SJSA1 (cell line): ENCODE measurements at places on chromosomes 5 and 9. TPM values are rescaled to one million over a fixed set of nuclear protein-coding genes. Genes with fewer than 3 reads are reported as not detected.

The MYO10 gene
- total RNA-seq = 38.8 and 54.3 TPM in 2 replicates

DNA sequence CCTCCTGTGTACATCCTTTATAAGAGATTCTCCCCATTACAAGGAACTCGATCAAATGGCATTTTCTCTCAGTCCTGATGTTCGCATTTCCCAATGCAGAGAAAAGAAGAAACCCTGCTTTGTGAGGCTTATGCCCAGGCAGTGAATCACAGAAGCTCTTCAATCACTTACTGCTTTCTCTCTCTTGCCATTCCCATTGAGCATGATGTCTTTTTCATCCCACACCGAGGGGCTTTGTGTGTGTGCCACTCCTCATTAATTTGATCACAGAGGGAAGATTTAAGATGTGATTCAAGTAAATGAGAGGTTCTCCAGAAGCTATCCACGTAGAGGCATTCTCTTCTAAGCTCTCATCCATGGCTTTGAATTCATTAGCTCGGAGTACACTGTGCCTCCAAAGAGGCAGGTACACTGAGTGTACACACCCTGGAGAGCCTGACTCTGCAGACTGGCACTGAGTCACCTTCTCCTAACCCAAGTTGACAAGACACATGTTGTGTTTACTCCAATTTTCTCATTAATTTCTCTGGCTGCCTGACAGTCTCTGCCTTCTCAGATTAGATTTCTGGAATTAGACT, 45.4 kb downstream of the MFAP3 start:
- no peak for DNase-seq

The CDH10 gene
- total RNA-seq = not detected in 2 replicates

DNA sequence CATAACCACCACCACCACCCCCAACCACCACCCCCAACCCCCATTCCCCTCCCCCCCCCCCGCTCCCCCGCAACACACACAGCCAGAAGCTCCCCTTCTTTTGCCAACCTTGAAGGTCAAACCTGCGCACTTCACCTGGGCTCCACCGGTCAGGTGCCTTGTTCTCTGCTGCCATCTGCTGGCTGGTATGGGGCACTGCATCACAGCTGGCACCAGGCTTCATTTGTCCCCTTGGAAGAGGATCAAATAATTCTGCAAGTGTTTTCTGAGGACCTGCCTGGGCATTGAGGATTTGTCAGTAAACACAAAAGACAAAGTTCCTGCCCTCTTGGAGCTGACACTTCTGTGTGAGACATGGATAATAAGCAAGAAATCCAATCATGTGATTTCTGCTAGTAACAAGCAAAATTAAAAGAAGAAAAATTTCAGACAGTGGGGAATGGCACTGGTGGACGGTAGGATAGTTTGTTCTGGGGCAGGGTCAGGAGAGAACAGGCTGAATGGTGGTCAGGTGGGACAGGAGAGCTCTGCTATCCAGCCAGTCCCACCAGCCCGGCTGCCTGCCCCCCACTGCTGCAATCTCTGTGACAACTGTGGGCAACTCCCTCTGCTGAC, 55.6 kb upstream of the LMX1B start:
- peak; percentile 15 for DNase-seq

DNA sequence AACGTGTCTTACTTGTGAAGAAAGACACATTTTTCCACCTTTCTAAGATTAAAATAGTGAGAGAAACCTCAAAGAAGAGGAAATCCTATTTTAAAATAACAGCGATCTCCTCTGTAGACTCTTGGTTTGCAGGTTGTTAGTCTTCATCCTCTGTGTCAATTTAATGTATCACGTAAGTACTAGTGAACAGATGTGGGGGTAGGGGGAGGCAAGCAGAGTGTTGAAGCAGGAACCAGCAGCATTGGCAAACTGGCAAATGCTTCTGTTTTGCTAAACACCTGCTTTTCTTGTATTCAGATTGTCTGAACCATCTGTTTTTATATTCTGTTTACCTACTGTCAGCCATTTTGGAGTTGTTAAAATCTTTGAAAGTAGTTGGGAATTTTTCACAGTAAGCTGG, 159.3 kb upstream of the TLX3 start:
- no peak for DNase-seq

The ADAMTS16 gene
- total RNA-seq = 5.4 and 7.5 TPM in 2 replicates

The ALDOB gene
- not detected in 2 replicates for total RNA-seq

The IFNK gene
- total RNA-seq = not detected in 2 replicates

GRCh38 chr9:127081250-127082185, 40.9 kb downstream of the ANGPTL2 start:
- DNase-seq = no peak

The FREM1 gene
- total RNA-seq = 1.8 and 3.4 TPM in 2 replicates

DNA sequence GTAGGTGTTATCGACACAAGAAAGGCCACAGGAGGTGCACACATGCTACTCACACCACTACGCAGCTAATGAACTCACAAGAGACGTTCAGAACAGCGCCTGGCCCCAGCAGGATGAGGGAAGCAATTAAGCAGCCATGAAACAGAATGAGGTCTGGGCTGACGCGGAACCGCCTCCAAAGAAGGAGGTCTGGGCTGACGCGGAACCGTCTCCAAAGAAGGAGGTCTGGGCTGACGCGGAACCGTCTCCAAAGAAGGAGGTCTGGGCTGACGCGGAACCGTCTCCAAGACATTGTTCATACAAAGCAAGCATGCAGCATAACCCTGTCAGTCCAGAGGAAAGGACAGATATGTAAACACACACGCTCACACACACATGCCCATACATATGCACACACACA, 63.2 kb upstream of the ZNF354A start:
- DNase-seq = no peak

DNA sequence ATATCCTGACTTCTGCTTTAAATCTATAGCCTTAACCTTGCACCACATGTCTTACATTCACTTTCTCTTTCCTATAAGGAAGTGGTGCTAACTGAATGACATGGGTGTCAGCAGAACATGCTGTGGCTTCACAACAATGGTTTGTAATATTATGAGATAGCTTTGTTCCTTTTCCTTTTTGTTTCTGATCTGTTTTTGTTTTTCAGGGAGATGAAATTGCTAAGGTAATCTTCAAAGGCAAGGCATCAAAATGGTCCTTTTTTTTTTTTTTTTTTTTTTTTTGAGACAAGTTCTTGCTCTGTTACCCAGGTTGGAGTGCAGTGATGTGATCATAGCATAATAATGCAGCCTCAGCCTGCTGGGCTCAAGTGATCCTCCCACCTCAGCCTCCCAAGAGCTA, 53.6 kb upstream of the RANBP6 start:
- DNase-seq = no peak

The FABP6 gene
- not detected in 2 replicates for total RNA-seq

DNA sequence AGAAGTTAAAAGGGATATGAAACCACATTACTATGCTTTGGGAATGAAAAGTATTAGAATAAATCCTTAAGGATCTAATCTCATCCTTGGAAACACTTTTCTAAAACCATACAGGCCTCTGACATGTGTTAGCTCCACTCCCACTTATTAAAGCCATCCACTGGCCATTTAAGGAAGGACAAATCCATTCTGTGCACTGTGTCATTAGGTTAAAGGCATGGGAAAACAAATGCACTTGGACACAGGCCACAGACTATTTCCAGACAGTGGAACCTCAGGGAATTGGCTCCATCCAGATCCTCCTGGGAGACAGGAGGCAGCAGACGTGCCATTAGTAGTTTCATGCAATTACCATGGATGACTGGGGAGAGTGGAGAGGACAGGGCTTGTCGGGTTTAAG, 454.9 kb downstream of the ENC1 start:
- DNase-seq = no peak

- DNase-seq = no peak
Measured at GRCh38 chr5:106909716-106910115, 761.0 kb downstream of the EFNA5 start.

GRCh38 chr9:27619743-27620142, 46.5 kb upstream of the C9orf72 start:
- DNase-seq = no peak

GRCh38 chr9:18229992-18230676, 243.8 kb upstream of the ADAMTSL1 start:
- no peak for DNase-seq

DNA sequence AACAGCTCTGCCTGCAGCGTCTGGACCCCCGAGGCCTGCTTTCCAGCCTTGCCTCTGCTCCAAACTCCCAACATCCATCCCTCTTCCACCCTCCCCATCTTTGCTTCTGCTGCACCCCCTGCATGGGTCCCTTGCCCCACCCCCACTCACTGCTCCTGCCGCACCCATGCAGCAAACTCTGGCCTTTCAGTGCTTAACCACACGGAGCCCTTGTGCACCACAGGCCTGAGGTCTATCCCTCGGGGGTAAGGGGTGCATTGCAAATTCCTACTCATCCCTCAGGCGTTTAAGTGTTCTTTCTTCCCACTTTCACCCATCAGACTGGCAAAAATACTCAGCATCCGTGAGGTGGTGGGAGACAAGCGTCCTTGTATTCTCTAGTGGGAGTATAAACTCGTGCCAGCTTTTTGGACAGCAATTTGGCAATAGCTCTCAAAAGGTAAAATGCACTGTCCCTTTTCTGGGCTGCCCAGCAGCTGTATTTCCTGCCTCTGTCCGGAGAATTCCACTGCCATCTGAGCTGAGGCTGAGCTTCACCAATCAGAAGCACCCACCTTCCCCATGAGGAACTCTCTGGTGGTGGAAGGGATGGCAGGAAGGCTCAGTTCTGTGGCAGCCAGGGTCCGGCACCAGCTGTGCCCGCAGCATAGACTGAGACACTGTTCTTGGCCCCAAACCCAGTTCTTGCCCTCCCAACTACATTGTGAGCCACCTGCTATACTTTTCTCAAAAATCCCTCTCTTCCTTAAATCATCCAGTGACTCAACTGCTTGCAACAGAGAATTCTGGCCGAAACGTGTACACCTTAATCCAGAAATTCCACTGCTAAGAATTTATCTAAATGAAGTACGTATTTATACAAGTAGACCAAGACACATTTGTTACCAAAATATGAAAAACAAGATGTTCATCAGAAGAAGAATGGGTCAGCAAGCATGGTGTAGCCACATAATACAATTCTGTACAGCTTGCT, 15.0 kb downstream of the PSMB7 start:
- no peak for DNase-seq

GRCh38 chr9:94157050-94157801, 73.0 kb downstream of the PTPDC1 start:
- no peak for DNase-seq

DNA sequence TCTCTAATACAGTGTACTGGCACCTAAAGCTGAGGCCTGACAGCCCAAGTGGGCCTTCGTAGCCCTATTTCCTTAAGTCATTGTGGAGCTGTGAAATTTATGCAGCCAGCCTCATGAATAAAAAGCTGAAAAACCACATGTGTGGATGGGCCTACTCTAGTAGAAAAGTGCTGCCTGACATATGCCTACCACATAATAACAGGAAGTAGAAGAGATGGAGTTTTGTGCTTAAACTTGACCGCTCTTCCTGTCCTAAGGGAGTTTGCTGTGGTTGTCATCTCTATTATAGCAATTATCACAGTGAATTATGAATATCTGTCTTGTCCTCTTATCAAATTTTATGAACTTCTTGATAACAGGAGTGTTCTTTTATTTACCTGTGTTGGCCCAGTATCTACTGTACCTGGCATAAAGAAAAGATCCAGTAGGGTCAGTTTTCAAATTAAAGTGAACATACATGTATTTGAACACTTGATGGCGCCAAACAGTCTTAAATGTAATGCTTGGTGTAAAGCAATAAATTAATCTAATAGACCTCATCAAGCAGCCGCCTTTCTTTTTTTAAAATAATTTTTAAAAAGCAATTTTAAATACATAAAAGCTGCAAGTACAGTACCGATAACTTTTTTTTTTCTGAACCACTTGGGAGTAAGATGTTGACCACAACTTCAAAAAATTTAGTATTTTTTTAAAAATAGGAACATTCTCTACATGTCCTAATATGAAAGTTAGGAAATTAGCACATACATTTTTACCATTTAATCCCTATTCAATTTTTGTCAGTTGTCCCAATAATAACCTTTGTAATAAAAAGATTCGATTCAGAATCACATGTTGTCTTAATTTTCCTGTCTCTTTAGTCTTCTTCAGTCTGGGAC, 51.0 kb downstream of the FKTN start:
- no peak for DNase-seq

- DNase-seq = no peak
Measured at GRCh38 chr9:87178302-87178701, 231.0 kb upstream of the GAS1 start.

GRCh38 chr9:113380869-113381378, 4.1 kb upstream of the HDHD3 start:
- DNase-seq = no peak

DNA sequence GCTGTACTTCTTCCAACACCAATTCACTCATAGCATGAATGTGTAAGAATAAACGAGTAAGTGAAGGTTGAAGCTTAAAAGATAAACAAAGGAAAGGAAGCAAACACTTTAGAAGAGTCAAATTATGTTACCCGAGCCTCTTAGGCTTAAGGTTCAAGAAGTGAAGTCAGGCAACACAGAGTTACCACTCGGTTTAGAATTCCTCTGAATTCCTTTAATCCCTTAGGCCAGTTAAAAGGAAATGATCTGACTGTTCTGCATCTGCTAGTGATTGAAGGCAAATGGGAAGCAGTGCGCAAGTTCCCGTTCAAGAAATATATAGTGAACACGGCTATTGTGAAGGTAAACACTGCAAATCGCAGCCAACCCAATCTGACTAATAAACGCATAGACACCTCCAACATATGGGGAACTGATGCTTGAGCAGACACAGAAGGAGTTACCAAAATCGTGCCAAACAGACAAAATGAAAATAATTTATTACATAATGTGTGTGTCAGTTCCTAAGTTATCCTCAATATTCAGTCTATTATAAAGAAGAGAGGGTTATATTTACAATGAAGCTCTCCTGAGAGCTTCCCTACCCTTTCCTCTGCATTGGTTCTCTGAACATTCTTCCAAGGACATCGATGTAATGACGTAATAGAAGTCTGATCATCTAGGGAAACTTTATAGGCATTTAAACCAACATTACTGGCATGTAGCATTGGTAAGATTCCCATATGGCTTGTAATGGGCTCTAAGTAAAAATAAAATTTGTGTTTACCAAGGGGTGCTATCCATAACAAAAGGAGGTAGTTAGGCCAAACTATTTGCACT, 837.1 kb upstream of the ZNF608 start:
- DNase-seq = no peak

- DNase-seq = no peak
Measured at GRCh38 chr9:114143234-114143633, 12.1 kb upstream of the COL27A1 start.

- no peak for DNase-seq
Measured at GRCh38 chr5:56543441-56544388, 271.6 kb upstream of the MAP3K1 start.

- DNase-seq = no peak
Measured at GRCh38 chr5:87156631-87157030, 111.1 kb upstream of the RASA1 start.

- DNase-seq = no peak
Measured at GRCh38 chr5:175862131-175863012, 9.0 kb upstream of the CPLX2 start.

DNA sequence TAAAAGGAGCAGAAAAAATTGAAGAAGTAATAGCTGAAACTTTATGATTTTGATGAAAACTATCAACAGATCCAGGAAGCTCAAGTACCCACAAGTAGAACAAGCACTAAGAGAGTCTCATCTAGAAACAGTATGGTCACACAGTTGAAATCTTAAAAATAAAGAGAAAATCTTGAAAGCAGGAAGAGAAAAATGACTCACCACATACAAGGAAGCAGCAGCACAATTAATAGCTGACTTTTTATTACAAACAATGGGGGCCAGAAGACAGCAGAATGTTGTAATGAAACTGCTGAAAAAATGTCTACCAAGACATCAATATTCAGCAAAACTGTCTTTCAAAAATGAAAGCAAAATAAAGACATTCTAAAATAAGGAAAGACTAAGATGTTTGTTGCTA, 1108.3 kb upstream of the DMAC1 start:
- DNase-seq = no peak
